ENCODE measurements at places on chromosomes 7 and 10.

DNA sequence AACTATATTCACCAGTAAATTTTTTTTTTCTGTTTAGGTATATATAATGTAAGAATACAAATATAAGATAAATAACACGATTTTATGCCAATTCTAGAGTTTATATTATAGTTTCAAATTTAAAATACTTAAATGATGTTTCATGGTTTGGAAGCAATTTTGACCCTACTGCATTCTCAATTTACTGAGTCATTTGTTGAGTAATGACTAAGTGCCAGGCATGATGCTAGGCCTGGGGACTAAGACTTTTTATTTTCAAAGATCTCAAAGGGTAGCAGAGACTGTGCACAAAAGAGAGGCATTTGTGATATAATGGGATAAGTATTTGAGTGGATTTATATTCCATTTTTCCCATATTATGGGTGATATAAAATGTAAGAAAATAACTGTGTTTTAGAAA lies 78.9 kb upstream of the SMIM30 start:
- DNase-seq: no peak

DNA sequence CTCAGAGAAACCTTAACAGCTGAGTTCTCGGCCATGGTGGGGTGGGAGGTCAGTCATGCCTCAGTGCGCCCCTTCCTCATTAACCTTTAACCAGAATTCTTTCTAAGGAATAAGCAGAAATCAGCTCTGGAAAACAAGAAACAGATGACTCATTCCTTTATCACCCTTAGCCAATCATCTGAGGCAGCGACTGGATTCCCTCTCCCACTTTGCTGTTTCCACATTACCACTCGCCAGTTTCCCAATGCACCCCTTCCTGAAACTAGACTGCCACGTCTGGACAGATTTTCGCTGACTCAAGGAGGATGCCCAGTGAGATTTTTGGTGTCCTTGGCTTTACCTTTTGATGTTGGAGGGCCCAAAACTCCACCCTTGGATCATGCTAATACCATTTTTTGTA lies 223.8 kb downstream of the PLXDC2 start:
- no peak for DNase-seq

DNA sequence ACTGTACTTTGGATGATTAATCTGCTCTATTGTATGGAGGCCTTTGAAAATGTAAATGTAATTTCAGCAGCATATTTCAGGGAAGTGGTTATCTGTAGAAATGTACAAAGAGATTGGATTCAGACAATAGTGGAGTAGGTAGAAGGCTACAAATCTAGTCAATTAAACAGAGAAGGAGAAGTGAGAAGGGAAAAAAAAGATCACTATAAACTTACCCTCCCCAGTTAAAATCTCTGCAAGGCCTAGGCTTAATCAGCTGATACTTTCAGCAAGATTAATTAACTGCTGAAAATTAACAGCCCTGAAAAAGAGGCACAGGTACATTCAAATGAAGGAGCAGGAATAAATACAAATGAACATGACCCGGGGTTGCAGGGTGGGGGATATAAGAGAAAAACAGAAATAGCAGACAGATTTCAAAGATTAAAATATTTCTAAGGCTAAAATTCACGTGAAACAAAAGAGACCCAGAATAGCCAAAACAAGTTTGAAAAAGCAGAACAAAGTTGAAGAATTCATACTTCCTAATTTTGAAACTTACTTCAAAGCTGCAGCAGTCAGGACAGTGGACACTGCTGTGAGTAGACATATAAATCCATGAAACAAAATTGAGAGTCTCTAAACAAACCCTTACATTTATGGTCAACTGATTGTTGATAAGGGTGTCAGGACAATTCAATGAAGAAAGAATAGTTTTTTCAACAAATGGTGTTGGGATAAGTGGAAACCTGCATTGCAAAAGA lies 96.0 kb downstream of the NRCAM start:
- DNase-seq: no peak

DNA sequence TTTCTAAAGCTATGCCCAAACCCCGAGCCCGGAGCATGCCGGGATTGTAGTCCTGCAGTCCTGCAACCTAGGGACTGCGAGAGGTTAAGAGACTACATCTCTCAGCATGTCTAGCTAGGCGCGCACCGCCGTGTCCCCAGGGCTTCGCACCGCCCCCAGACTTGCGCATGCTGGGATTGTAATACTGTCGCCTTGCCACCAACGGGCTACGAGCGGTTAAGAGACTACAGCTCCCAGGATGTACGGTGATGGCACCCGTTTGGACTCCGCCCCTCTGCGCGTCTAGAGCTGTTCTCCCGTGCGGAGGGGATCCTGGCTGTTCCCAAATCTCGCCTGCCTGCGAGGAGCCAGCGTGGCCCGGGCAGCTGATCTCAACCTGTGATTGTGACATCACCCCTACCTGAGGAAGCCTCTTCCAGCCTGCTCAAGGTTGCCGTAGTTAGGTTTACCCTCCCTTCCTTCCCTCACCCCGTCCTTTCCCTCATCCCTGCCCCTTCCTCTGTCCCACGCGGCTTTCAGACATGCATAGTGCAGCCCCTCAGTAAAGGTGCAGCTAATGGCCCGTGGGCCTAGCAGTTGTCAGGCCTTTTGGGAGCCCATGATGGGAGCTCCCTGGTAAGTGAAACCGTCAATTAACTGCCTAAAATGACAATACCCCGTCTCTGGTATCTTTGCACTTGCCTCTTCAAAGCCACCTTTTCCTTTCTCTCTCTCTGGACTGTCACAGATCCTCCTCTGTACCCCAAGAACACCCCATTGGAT lies 6.3 kb upstream of the ZNF736 start:
- DNase-seq: peak; percentile 73

DNA sequence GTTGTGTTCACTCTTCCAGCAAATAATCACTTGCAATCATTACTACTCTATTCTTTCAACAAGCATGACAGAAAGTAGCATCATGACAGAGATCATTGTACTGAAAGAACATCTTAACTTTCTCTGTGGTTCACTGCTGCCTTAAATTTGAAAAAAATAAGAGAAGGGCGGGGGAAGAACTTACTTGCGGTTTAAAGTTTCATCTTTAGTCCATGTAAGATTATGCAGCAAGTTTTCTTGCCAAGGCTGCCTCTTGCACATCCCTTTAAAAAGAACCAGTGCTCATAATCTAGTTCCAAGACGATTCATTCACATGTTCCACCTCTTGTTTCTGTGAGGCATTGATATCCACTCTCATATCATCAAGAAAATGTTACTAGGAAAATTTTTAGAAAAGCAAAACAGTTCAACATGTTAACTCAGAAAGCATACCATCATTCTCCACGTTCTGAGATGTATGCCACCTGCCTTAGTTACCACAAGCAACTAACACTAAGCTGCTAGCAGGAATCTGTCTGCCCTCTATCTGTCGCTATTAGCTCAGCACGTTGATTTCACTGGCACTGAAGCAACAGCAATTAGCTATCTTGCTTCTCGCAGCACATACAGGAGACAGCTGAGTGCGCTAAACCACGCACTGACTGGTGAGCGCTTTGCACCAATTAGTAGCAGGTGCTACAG lies at the start of gene PCDH15:
TSS of gene PCDH15 (minus strand) at position 491 of the 681 bp plus-strand sequence. CDS start 136,969 bp downstream, outside the sequence.
- no peak for DNase-seq

GRCh38 chr10:34811968-34812514 lies 3.1 kb downstream of the PARD3 start:
- DNase-seq: no peak

DNA sequence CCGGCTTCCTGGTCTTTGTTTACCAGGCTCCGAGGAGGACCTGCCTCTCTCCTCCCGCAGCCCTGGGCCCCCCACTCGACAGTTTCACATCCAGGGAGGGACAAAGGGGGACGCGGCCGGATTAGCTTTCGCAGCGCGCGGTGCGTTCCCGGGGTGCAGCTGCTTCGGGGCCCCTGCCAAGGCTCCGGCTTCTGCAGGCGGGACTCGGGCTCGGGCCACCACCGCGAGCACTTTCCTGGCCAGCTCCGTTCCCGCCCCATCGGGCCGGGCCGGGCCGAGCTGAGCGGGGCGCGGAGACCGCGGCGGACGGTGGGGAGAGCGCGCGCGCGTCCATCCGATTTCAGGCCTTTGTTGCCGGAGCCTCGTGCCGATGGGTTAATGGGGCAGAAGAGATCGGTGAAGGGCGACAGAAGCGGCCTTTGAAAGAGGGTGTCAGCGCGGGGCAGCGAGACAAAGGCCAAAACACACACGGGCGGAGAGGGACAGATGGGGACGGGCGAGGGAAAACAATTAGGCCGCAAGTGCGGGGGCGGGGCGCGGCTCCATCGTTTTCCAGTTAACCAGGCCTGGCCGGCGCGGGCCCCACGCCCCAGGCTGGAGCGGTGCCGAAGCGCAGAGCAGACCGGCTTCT lies 8.5 kb upstream of the UNCX start:
- DNase-seq: no peak

DNA sequence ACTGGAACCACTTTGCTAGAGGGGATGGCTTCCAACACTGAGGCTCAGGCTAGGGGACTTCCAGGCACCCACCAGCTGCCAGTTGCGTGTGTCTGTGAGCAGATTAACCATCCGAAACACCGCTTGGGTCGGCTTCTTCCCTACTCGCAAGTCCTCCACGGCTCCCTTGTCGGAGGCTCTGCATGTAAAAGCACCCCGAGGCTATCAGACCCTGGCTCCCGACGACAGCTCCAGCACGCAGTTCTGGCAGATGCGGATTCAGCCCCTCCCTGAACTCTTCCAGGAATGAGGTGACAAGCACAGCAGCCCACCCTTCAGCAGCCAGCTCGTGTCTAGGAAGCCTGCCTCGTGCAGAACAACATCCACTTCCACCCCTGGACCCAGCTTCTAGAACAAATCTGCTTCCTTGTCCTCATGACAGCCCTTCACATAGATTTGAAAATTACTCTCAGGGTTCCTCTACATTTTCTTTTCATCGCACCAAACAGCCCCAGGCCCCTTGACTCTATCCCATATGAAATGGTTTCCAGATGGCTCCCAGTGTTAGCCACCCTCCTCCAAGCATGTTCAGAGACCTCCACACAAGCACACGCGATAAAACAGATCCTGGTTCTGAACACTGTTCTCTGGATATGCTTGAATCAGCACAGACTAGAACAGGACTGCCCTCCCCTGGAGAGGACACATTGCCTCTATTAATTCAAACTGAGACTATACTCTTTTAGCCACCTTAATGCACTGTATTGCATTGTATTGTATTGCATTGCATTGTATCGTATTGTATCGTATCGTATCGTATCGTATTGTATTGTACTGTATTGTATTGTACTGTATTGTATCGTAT lies 44.6 kb downstream of the SLIT1 start:
- DNase-seq: no peak

DNA sequence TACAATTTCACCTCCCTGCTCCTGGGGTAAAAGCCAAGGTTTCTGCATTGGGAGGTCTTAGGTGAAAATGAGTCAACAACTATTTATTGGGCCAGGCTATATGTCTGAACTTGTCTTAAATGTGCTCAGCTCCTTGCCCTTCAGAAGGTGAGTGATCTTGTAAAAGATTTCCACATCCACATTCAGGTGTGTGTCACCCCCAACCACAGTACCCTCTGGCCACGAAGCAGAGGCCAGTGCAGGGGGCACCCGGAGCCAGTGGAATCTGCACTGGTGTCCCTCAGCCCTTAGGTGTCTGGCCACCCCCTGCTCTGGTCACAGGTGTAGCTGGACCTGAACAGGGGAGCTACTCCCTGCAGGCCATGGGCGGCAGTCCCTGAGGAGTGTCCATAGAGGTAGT lies 198.5 kb downstream of the PAXIP1 start:
- DNase-seq: no peak

- DNase-seq: no peak
These were observed 88.6 kb downstream of the GFRA1 start for GRCh38 chr10:116184512-116184794.

DNA sequence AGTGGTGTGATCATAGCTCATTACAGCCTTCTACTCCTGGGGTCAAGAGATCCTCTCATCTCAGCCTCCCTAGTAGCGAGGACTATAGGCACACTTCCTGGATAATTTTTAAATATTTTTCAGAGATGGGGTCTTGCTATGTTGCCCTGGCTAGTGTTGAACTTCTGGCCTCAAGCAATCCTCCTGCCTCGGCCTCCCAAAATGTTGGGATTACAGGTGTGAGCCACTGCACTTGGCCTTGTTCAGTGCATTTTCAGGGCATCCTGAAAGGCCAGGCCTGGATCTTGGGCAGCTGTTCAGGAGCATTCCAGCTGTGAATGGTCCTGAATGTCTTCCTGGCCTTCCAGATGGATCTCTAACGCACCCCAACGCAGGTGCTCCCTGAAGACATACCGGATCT lies 95.7 kb downstream of the PFKFB3 start:
- no peak for DNase-seq

DNA sequence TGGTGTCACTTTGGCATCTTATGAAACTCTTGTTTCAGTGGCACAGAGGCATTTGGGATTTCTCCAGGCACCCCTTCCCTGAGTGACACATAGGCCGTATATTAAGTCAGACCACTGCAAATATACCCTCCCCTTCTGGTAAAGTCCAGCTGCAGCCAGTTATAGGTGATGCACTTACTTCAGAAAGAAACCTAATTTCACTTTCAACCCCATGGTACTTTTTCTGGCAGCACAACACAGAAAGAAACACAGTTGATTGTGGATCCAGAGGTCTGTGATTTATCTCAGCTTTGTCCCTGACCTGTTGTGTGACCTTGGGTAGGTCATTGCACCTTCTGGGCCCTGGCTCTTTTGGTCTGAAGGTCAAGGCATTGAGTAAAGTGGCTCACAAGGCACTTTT lies 173.2 kb downstream of the BUB3 start:
- peak; percentile 32 for DNase-seq

DNA sequence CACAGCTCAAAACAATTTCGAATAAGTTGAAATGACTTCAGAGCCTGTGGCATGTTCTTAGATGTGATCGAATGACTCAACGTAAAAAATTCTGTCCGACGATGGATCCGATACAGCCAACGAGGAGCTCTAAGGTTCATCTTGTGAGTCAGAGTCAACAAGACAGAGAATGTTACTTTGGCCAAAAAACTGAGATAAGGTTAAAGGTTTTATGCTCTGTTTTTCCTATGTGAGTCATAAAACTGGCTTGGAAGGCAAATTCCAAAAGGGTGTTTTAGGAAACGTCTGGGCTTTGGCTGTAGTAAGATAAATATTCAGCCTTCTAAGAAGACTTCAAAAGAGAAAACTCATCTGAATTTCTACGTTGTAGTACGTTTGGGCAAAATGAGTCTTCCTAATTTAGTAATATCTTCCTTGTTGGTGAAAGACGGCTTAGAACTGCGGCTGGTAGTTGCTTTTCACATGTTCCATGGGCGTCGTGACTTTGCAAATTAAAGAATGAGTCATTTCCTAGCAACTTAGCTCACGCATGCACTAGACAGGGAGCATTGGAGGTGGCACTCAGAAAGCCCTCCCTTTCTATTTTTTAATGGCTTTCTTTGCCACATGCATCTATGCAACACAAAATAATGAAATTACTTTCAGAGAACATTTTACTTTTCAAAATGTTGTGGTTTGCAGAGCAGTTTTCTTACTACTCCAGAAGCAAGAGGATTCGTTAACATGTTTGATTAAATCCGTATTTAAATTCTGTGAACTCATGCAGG lies 28.2 kb downstream of the PFKP start:
- no peak for DNase-seq

DNA sequence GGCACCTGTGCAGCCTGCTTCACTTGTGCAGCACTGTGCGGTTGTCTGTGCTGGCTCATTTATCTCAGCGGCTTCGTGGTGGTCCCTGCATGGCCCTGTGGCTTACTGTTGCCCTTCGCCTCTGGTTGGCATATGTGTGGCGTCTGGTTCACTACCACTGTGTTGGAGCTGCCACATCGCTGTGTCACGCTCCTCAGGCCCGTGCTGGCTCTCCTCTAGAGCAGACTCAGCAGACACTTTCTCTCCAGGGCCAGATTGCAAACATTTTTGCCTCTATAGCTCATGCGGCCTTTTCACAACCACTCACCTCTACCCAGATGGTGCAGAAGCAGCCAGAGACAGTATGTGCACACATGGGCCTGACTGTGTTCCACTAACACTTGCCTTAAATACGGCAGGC lies 37.9 kb downstream of the PPP2R2D start:
- no peak for DNase-seq
